Activated CD4-positive, alpha-beta memory T cell treated with anti-CD3 and anti-CD28 coated beads for 36 hours (primary cell): ENCODE measurements at places on chromosomes 5 and 9.

DNA sequence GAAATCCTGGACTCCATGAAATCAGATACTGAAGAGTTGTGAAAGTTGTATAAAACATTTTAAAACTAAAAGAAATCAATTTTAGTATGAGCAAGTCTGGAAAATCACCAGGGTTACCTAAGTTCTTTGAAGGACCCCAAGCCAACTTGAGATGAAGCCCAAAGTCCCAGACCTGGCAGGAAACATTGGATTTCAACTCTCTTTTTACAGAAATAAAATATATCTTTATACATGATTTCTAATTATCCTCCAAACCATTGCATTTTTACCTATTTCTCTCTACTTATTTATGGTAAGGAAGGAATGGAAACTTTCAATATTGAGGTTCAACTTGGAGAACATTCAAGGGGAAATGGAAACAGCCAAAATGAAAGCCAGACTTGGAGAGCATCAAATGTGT lies 390.6 kb upstream of the C9orf72 start:
- DNase-seq, result no peak

- DNase-seq, result no peak
Observed at GRCh38 chr5:61666064-61666621, 334.1 kb downstream of the ZSWIM6 start.

- no peak for DNase-seq
Observed at GRCh38 chr5:39253196-39253595, 33.8 kb upstream of the FYB1 start.

- no peak for DNase-seq
Observed at GRCh38 chr9:13083366-13083765, 196.1 kb downstream of the MPDZ start.

- DNase-seq, result peak; percentile 52
Observed at GRCh38 chr9:6243746-6244145, 28.1 kb downstream of the IL33 start.

- DNase-seq, result no peak
Observed at GRCh38 chr5:83124593-83124992, 47.2 kb downstream of the XRCC4 start.

DNA sequence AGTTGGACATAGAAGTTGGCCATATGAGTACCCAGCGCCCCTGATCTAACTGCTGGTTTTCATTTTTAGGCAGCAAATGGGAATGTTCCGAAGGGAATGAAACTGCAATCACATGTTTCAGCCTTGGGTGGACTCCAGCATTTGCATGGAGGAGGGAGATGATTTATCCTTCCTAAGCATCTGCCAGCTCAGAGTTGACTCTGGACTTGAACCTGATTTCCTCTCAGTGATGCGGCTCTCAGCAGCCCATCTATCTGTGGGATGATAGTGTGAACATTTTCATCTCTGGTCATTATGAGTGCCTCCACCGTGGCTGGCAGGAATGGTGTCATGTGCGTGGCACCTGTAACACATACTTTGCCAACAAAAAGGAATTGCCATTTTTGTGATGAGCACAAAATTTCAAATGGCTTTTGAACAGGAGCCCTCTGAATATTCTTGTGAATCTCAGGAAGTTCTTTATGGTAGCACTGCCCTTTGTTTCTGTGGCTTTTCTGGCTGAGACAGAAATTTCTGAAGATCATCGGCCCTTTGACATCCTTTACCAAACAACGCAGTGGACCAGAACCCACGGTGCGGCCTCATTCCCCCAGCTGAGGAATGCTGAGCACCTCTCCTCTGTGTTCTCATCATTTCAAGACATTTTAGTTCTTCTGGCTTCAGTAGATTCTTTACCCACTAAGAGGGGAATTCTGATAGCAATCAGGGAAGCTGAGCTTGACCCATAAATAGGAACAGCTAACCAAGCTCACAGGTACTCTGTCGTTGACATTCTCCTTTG lies 28.5 kb downstream of the FUBP3 start:
- no peak for DNase-seq

- DNase-seq, result peak; percentile 59
Observed at GRCh38 chr9:35675732-35676392, 2.1 kb downstream of the CA9 start.
